ENCODE measurements at places on chromosomes 7 and 10.

- no peak for DNase-seq
Measured at GRCh38 chr7:113996405-113996804, 77.6 kb upstream of the PPP1R3A start.

- no peak for DNase-seq
Measured at GRCh38 chr10:31942892-31943291, 14.3 kb upstream of the ARHGAP12 start.

DNA sequence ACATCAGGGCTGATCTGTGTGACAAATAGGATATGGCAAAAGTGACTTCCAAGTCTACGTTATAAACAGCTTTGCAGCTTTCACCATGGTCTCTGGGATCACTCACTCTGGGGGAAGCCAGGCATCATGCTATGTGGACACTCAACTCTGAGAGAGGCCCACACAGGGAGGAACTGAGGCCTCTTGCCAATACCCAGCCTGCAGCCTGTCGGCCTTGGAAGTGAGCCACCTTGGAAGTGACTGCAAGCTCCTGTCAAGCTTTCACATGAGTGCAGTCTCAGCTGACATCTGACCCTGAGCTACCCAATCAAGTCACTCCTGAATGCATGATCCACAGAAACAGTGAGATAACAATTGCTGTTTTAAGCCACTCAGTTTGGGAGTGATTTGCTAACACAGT is 56.5 kb downstream of the MMRN2 start:
- no peak for DNase-seq

- no peak for DNase-seq
Measured at GRCh38 chr7:155670521-155670920, 26.1 kb downstream of the RBM33 start.

DNA sequence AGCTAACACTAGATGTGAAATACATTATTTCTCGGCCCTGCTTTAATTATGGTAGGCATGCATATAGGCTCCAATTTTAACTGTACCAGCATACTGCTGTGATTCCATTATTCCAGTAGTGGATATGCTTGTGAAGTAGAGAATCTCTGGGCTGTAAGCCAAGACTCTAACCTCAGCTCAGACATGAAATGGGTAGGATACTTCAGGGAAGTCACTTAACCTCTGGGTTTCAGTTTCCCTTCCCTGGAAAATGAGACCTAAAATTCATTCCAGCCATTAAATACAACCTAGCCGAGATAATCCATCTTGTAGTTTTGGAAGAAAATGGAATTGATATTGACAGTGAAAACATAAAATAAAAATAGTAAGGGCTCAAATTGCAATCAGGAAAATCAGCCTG is 59.6 kb upstream of the TRIL start:
- no peak for DNase-seq

DNA sequence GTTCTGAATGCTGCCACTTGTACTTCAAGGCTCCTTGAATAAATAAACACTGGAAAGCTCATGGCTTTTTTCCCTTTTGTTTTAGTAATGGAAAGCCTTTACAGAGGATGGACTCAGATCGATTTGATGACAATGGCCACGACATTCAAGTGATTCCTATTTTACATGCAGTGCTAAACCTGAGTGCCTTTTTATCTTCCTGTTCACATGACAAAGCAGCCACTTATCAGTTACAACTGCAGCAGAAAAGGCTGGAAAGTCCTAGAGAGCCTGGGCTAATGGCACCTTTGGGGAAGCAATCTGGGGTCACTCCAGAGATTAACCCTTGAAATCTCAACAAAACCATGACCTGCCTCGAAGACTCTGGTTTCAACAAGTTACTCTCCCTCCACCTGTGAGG is 249.0 kb upstream of the AUTS2 start:
- no peak for DNase-seq

DNA sequence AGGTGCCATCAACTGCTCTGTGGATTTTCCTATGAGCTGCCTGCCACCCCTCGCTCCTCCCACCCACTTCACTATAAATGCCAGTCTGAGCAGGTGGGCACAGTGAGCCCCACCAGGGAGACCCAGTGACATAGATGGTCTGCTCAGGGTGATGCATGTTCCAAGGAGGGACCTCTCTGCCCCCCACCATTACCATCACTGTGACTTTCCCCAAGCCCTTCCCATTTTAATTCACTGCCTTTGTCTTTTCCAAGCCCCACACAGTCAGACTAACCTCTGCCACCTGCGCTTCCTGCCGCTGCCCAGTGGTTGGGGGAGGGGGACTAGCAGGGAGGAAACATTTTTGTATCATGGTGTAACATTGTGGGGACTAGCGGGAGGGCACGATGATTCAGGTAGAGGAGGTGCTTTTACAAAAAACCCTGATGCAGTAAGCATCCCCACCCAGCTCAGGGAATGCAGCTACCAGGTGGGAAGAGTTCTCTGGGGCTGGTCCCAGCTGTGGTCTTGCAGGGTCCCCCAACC is 24.6 kb downstream of the PRSS2 start:
- no peak for DNase-seq

DNA sequence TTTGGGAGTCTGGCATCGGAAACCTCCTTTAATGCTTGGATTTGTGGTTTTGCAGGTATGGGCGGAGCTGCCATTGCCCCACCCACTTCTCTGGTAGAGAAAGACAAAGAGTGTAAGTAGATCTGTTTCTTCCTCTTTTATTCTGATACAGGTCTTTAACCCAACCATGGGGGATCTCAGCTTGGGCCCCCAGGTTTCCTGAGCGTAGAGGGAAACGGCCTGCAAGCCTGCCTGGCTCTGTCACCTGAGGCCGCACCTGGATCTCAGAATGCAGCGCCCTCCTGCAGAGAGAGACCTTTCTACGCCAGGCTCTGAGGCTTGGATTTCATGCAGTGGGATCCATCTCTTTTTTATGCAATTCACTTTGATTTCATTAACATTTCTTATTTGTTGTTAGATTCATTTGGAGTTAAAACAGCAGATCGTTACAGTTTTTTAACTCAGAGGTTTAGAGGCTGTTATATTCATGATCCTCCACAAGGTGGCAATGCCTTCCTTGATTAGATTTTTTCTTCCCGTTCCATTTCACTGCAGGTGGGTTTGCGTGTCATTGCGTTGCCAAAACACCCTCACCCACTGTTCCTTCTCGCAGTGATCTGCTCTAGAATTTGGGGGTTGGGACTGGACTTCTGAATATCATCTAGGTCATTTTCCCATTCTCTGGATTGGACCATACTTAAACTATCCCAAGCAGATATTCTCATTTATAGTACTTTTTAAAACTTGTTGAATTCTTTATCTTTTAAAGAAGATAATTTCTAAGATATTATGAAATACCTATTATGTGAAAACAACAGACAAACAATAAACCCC is 20.0 kb downstream of the RBM17 start:
- peak; percentile 13 for DNase-seq

- DNase-seq: no peak
Measured at GRCh38 chr7:13988731-13989125, 738 bp downstream of the ETV1 start.

DNA sequence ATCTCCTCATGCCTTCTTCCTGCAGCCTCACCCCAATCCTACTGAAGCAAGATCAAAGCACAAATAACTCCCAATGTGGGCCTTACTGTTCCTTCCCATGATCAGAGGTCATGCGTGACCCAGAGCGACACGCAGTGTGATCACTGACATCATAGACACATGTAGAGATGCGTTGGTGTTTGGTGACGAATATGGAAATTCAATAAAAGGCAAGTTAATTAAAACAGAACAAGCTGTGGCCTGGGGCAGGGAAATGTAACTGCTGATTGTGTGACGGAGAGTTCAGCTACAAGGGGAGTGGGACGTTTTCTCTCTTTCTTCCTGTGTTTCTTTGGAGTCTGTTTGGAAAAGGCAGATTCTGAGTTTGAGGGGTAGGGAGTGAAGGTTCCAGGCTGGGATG is 34.8 kb upstream of the CARD11 start:
- DNase-seq: no peak
